ENCODE measurements at places on chromosomes 4 and X.

DNA sequence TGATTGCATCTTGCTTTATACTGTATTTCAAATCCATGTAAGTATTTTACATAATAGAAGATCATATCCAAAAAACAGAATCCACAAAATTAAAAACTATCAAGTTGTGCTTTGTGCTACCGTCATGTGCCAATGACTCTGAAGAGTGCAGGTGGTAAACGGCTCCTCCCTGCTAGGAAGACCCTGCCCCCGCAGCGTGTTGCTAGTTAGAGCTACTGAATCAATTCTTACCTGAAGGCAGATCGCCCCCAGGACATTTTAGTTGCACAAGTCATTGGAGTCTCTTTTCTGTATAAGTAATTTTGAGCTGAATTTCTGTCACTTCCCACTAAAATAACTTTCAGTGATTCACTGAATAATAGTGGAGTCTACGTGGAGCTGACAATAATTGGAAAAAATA, 599.5 kb upstream of the ZFP42 start:
- no peak for DNase-seq

- no peak for DNase-seq
Measured at GRCh38 chr4:165628572-165628971, 244.5 kb upstream of the TLL1 start.

DNA sequence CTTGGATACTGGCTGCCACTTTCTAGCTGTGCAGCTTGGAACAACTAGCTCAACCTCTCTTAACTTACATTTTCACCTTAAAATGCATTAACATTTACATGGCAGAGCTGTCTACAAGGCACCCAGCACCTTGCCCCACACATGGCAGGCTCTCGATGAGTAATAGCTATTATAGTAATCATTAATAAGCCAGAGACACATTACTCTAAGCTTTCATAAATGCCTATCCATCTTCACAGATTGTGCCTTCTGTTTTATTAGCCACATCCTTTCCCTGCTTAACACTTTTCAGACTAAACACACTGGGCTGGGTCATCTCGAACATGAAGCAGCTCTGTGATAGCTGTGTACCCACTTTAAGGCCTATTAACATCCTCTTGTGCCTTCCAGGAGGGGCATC, 83.8 kb upstream of the UCP1 start:
- DNase-seq, result no peak

DNA sequence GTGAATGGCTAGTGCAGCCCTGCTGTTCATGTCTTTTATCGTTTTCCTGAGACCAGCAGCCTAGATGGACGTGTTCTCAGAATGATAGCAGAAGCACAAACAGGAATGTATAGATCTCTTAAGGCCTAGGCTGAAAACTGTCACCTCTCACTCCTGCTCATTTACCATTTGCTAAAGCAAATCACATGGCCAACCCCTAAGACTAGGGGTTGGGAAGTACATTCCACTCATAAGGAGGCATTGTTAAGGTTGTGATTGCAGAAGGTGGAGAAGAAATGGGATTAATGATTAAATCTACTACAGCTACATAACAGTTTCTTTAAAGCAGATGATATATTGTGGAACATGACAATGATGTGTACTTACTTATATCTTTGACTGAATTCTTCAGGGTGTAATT, 536.8 kb upstream of the FTHL17 start:
- no peak for DNase-seq

DNA sequence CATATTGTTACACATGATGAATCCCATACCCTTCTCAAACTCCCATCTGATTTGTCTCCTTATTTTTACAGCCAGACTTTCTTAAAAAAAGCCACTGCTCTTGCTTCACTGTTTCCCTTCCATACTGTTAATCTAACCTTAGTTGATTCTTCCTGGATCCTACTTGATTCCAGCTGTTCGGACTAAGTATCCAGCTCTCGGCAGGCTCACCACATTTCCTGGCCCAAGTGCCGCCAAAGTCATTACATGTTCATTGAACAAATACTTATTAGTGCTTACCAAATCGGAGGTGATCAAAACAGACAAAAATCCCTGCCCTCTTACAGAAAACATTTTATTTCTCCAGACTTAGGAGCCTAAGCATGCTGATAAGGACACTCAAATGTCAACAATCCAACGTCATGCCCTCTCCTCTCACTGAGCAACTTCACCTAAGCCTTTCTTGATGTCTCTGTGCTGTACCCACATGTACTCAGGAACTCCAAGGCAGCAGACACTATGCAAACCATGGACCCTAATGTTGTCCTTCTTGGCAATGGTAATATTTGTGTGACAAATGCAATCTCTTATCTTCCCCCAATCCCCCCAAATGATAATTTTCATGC, 45.1 kb upstream of the C1QTNF7 start:
- DNase-seq, result no peak

Measured in Right ventricle myocardium inferior (tissue), 1 donor.